ENCODE measurements at places on chromosomes 7 and 10.
A peak's percentile ranks its signal among the peaks of the same experiment; 100 is the strongest.

- DNase-seq: no peak
Observed at GRCh38 chr7:134931487-134931886, 54.8 kb upstream of the AGBL3 start.

GRCh38 chr10:71075759-71076472 lies 136.5 kb upstream of the UNC5B start:
- no peak for DNase-seq

DNA sequence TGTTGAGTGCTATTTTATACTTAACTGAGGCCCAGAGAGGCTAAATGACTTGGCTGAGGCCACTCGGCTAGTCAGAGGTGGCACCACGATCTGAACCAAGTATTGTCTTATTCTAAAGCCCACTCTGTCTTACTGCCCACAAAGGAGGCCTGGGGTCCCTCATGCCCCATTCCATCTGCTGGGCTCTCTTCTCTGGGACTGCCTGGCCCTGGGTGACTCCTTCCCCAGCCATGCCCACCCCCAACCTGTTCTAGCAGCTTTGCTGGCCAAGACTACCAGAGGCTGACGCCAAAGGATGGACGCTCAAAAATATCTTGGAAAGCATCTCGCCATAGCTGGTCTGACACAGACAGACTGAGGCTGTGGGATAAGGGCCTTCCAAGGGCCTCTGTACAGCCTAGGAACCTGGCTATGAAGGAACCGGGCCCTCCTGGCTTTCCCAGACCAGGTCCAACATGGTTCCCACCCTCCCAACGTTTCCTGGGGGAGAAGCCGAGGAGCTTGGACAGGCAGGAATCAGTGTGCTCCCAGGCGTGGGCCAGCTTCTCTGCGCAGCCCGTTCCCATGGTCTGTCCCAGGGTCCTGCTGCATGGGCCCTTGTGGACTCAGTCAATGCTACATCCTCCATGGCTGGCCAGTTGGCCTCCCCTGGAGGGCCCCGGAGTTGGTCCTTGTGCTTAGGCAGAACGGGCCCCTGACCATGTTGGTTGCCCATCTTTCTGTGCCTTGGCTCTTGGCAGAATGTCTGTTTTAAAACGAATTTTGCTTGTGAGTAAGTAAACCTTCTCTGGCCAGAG lies 11.7 kb downstream of the HSPA12A start:
- no peak for DNase-seq

DNA sequence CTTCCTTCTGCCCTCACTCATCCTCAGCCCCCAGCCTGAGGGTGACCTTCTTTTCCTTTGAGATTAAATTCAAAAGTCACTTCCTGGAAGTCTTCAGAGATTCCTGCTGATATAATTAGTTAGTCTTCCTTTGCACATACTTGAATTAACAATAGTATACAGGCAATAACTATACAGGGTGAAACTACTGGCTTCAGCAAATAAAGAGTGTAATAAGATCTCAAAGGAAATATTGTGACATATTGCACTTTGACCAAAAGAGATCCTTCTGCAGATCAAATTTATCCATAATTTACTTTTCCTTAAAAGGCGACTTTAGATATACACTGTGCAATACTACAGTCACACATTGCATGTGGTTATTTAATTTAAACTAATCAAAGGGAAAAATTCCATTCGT lies 123.8 kb downstream of the SEMA3A start:
- DNase-seq: no peak

DNA sequence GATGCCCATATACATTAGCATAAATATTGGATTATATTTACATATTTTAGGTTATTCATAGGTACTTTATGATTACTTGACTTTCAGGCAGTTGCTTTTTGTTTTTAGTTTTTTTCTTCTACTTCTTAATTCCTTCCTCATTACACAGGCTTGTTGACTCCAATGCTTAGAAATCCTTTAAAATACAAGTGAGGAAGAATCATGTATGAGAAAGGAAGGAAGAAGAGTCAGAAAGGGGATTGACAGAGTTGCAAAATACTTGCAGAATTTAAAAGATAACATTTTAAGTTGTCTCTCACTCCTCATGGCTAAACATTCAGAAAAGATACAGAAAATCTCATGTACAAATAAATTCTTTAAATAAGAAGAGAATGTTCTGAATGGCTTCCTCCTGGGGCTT lies 61.9 kb downstream of the ATXN7L1 start:
- no peak for DNase-seq

GRCh38 chr10:45624724-45625123 lies 47.8 kb downstream of the ZFAND4 start:
- no peak for DNase-seq

DNA sequence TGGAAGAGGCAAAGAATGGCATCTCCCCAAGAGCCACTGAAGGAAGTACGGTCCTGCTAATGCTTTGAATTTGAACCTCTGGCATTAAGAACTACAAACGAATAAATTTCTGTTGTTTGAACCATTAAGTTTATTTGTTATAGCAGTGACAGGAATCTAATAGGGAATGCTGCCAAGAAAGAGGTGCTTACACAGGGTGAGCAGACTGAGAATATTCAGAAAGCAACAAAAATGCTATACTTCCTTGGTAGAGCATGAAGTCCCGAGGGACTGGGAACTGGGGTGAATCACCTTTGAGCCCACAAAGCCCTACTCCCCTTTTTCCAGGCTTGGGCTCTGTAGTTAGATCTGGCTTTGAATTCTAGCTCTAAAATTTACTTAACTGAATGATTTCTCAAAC lies 45.0 kb downstream of the PANK1 start:
- no peak for DNase-seq

- DNase-seq: no peak
Observed at GRCh38 chr7:139124084-139124914, 14.8 kb upstream of the ZC3HAV1 start.

GRCh38 chr7:38825721-38826440 lies 83.1 kb downstream of the VPS41 start:
- no peak for DNase-seq

DNA sequence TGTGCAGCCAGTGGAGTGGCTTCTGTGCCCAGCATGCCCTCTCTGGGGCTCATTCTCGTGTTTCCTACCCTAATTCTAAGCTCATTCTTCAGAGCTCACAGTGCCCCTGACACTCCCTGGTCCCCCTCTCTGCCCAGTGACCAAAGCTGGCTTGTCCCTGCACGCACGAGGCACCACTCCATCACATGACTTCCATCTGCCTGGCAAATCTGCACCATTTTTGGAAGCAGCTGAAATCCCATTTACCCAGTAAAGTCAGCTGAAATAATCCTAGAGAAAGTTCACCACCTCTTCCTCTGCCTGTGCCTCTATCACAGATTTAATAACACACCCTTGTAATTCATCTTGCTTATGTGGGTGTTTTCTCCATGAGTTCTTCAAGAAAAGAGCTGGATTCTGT lies 616.9 kb downstream of the PTPRN2 start:
- no peak for DNase-seq

GRCh38 chr7:41027428-41028115 lies 675.3 kb downstream of the INHBA start:
- DNase-seq: no peak

- no peak for DNase-seq
Observed at GRCh38 chr10:36183056-36183455, 541.0 kb upstream of the FZD8 start.

- DNase-seq: peak; percentile 10
Observed at GRCh38 chr7:133481676-133482075, 228.8 kb downstream of the EXOC4 start.

- no peak for DNase-seq
Observed at GRCh38 chr10:132711613-132712121, 74.3 kb downstream of the NKX6-2 start.

GRCh38 chr7:26950889-26951288 lies 86.5 kb upstream of the SKAP2 start:
- DNase-seq: no peak

DNA sequence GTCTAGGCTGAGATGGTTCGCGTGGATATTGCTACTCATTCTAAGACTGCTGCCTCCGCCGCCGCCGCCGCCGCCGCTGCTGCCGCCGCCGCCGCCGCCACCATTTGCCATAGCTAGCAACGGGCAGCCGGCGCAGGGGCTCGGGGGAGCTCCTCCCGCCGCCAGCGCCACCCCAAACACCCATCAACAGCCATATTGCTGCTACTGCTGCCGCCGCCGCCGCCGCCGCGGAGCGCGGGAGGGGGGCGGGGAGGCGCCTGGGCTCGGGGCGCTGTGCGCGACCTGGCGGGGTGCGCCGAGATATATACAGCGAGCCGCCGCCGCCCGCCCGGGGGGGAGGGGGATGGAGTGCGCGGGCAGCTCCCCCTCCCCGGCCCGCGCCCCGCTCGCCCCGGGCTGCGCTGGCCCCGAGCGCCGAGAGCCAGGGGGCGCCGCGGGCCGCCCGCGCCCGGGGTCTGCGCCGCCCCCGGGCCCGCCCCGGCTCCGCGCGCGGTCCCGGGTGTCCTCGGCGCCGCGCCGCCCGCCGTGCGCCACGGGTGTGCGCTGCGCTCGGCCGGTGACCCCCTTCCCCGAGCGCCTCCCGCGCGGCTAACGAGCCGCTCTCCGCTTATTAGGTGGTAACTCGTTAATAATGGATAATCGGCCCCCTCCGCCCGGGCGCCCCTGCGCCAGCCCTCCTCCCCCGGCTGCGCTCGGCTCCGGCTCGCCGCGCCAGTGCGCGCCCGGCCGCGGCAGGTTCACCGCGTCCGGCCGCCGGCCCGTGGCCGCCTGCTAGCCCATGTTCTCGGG lies at the start of gene KCNMA1:
KCNMA1 (minus strand) TSS at position 277 of the 789 bp plus-strand sequence.
- DNase-seq: no peak

- DNase-seq: no peak
Observed at GRCh38 chr10:55509168-55509567, 708.1 kb upstream of the PCDH15 start.

DNA sequence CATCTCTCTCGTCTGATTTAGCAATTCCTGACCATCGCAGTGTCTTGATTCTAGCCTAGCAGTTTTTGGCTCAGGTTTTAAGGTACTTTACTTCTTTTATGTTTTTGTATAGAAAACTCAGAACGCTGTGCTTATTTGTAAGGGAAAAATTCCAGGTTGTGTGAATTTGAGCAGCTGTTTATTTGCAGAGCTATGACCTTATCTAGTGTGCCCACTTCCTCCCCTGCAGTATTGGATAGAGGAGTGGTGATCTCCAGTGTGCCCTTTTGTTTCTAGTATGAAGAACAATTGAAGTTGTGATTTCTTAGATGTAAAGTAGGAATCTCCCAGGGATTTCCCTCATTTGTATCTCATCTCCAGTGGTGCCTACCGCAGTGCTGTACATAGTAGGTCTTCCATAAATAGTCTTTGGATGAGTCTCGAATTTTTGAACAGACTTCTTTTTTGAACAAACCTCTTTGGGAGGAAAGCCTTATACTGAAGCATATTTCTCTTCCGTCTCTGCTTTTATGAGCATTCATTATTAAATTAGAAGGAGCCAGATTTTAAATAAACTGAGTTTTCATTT lies 40.0 kb downstream of the GARS1 start:
- no peak for DNase-seq

- DNase-seq: no peak
Observed at GRCh38 chr7:12233175-12233574, 22.1 kb downstream of the TMEM106B start.

DNA sequence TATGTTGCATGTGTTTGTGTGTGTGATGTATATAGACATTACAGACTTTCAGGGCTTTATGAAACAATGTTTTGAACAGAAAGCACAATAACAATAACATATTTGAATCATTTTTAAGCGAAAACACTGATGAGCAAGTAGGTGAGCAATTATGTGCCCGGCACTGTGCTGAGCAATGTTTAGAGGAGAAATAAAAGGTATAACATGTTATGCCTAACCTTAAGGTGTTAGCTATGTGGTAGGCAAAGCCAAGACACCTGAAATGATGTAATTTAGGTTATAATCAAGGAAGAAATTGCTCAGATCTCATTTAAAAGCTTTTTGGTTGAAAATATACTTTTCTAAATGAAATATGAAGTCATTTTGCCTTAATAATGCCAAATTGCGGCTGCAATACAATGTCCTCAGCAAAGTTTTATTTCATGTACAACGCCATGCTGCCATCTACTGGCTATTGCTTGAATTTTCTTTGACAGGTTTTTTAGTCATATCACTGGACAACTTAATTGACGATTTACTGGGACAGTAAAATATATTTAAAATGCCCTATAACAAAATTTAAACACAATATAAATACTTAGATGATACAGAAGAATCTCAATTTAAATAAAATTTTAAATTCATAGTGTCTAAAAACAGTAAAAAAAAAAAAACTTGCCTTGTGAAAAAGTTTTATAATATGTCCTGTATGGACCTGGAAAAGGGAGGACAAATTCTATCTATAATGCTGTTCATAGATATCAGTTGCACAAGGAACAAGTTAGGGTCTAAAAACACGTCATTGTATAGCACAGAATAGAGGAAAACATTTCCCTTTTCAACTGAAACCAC lies 131.1 kb upstream of the CDK1 start:
- peak; percentile 22 for DNase-seq

- DNase-seq: no peak
Observed at GRCh38 chr7:87144173-87144657, 8.0 kb upstream of the DMTF1 start.

DNA sequence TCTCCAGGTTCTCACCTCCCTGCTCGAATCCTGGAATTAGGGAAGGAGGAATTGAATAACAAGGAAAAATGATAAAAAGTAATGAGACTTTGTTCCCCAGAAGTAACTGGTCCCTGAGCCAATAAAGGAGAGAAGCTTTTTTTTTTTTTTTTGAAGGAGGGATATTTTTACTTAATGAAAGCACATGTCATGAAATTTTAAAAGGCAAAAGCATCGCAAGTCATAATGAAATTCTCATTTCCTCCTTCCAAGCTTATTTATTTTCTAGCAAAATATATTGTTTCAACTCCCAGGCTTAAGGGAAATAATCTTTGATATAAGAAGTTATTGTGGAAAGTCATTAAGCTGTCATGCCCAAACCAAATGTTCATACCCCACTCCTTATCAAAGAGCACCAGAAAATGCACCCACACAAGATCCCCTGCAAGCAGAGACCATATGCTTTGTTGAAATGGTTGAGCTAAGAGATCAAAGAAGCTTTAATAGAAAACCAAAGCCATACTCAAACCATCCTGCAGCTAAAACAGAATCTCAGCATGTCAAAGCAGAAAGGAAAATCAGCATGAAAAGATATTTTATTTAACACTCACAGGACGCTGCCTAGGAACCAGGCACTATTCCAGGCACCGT lies 16.7 kb upstream of the ABCC2 start:
- no peak for DNase-seq

DNA sequence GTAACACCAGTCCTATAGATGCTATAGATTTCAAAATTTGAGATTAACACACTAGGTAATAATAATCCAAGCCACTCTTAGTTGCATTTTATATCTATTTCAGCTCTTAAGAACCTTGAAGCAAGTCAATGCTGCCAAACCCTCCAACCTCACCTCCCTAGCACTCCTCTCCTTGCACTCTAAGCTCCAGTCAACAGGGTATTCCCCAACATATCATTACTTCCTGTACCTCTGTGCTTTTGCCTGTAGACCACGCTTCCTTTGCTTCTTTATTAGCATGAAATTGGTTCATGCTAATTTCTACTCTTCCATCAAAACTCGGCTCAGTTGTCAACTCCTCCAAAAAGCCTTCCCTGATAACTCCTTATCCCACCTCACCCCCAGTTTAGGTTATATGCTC lies 24.6 kb downstream of the PEX1 start:
- DNase-seq: no peak

DNA sequence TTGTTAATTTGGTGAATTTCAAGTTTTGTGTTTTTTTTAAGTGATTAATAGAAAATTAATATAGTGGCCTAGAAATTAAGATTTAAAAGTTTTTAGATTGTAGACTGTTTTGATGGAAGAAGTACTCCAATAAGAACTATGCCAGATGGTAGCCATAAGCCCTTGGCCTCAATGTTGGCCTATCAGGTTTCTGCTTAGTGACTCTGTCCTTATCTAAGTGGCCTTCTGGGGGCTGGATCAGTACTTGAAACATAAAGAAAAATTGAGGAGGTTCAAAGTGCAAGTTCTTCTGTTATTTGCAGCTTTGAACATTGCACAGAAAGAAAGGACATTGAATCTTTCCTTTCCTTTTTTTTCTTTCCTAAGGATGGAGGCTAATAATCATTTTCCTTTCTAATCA lies 9.9 kb downstream of the CCDC126 start:
- no peak for DNase-seq
